ENCODE measurements at places on chromosomes 7 and 10.
A peak's percentile ranks its signal among the peaks of the same experiment; 100 is the strongest.

GRCh38 chr7:139094030-139094429 lies 15.5 kb downstream of the ZC3HAV1 start:
- DNase-seq = no peak

DNA sequence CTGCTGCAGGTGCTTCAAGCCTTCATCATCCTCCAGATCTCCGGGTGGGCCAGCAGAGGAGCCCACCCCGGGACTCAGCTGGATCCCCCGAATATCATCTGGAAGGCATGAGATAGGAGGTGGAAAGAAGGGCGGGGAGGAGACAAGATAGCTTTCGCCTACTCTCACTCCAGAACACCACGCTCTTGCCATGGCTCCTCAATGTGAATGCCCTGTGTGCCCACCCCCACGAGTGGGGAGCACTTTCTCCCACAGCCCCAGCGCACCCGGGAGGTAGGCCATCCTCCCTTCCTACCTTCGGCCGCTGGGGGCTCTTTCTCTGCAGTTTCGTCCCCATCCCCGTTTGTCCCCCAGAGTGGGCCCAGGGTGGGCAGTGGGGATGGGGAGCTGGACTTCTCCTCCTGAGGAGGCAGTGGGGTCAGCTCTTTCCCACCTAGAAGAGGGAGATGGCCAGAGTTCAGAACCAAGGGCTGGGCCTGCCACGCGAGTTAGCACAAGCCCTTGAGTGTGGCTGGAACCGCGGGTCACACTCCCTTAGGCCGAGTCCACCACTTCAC lies 8.9 kb downstream of the GIGYF1 start:
- no peak for DNase-seq

GRCh38 chr10:95604630-95605029 lies 43.5 kb upstream of the SORBS1 start:
- no peak for DNase-seq

DNA sequence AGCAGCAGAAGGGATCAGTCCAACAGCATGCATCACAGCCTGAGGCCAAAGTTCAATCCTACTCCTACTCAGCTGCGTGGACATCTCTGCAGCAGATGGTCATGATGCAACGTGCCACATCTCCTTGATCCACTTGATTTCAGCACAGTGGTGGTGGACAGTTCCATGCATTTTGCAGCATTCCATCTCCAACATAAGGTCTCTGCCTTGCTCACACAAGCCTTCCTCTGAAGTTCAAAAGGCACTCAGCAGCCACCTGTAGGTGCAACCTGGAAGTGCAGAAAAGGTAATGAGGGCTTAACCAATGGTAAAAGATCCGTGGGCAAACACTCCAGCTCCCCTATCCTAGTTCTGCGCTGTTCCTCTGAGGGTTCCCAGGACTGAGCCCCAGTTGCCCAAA lies 57.5 kb upstream of the CHCHD3 start:
- no peak for DNase-seq

DNA sequence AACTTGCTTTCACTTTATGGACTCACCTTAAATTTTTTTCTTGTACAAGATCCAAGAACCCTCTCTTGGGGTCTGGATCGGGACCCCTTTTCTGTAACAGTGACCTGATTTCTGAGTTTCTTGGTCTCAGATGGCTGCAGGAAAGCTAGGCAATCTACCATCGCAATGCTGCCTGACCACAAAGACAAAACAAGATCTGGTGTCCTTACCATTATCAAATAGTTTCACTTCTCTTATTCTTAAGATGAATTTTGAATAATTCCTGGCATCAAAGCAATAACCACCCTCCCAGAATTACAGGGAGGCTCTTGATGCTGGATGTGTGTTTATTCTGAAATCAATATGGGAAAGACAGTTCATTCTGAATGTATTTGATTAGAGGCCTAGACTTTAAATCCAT lies 77.4 kb upstream of the FRMD4A start:
- DNase-seq = no peak

DNA sequence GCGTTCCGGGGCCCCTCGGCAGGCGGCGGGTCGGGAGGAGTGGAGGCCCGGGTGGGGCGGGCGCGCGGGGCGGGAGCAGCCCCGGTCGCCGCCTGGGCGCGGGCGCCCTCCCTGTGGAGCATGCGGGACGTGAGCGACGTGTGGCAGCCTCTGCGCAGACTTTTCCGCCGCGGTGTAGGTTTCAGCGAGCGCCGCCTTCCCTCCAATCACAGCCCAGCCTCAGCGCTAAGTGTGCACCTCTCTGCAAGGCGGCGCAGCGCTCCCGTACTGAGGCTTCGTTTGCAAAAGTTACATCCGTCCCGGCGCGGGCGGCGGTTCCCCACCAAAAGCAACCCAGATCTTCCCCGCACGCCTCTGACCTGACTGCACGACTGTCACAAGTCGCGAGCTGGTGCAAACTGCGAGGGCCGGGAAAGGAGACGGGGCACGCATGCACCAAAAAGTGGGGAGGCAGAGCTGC lies 1.2 kb upstream of the PFKFB3 start:
- DNase-seq = peak; percentile 49

Measured in hippocampal formation (tissue), 2 donors.